ENCODE measurements at places on chromosomes 16 and 17. TPM values are rescaled to one million over a fixed set of nuclear protein-coding genes. Genes with fewer than 3 reads are reported as not detected.

- DNase-seq, result peak; percentile 61
Observed at GRCh38 chr17:2051933-2052559, 2.9 kb upstream of the HIC1 start.

GRCh38 chr17:21678393-21679081 is 13.8 kb upstream of the KCNJ18 start:
- DNase-seq, result no peak

DNA sequence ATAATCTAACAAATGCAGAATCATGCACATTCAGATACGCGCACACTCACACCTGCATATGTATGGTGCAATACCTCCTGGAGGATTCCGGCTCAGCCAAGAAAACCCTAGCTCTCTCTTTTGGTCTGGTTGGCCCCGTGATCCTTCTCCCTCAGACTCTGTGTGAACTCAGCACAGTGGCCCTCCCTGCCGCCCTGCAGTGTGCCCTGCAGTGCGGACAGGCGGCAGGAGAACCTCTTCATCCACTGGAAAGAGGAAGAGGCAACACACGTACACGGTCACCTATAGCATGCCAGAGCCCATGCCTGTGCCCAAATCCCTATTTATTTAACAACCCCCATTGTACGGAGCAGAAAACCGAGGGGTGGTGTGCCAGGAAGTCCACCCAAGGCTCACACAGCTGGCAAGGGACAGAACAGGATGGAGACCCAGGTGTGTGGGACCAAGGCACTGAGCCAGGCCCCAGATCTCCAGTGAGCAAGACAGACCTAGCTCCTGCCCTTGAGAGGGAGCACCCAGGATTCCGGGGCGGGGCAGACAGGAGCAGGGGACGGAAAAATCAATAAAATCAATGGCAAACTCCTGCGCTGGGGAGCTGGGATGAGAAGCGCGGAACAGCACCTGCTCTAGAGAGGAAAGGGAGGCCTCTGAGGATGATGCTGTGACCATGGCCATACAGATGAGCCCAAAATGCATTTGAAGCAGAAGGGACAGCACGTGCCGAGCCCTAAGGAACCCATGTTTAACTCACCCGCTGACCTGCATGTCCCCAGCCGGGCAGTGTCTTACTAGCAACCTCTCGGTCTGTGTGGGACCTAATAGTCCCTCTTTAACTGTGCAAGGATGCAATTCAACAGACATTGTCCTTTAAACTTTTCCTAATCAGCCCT is 54.7 kb upstream of the CIBAR2 start:
- no peak for DNase-seq

DNA sequence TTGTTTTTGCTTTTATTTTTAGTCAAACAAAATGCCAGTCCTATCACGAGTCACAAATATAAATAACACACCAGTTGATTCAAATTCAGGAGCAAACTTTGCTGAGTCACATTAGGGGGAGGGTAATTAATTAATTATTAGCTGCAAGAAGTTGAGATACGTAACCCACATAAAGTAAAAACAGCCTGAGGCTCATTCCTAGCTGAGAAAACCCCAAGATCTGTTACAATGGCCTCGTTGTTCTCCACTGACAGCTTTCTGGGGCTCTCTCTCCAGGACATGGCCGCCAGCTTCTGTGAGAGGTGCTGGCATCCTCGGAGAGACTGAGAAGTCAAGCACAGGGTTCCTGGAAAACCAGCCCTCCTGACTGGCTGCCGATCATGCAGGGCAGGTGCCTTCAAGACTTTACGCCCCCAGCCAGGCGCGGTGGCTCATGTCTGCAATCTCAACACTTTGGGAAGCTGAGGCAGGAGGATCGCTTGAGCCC is 11.1 kb downstream of the RAB40B start:
- no peak for DNase-seq

GRCh38 chr17:69734656-69735055 is 320.2 kb downstream of the MAP2K6 start:
- DNase-seq, result no peak

DNA sequence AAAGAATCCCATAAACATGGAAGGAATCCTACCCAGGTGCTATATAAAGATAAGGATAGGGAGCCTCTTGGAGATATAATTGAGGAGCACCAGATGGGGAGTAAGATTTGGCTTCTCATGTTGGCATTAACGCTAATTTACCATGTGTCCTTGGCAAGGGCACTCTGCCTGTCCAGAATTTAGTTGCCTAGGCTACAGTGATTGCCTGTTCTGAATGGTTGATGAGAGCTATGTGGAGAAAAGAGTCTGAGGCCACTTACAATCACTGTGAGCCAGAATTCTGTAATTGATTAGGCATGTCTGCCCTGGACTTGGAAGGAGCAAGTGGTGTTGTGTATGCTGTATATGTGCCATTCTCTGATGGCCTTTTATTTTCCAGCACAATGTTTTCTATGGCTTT is 1101.2 kb upstream of the RBFOX1 start:
- no peak for DNase-seq

DNA sequence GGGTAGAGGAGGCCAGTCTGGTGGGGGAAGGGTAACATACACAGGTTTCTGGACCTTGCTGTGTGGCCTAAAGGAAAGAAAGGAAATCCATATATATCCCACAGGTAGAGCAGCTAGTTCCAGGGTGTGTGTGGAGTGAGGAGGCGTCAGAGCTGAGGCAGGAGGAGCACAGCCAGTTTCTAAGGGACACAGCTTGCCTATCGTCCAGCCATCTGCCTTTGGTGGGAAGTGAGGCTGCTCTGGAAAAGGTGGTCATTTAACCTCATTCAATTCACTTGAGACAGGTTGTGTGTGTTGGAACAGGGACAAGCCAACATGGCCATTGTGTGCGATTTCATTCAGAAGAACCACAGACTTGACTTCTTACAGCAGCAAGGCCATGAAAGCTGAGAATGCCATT is 36.9 kb upstream of the ERN1 start:
- no peak for DNase-seq

DNA sequence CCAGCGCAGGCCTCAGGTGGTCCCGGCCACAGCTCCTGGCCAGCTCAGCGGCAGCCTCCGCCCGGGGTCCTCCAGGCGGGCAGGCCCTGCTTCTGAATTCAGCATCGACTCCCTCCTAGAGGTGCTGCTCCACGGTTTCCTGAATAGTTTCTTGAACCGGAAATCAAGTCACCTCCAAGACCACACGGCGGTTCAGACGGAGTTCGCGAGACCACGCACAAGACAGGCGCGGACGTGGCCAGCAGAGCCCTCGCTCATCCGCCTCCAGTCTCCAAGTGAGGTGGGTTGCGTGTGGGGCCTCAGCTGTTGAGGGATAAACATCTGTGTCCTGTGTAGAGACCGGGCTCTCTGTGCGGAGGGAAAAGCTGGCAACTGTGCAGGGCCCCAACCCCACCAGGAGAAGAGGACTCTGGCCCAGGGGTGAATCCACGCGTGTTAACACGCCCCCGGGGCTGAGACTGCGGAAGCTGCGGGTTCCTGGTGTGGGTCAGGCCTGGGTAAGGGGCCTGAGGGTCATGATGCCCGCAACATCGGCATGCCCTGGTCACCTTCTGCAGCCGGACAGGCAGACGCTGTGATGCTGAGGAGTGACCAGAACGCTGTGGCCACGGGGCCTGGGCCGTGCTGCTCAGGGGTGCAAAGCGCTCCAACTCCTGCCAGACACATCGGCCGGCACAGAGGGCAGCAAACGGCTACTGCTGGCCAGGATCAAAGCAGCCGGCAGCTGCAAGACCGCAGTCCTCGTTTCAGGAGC is 55.0 kb upstream of the METRNL start:
- DNase-seq, result no peak

DNA sequence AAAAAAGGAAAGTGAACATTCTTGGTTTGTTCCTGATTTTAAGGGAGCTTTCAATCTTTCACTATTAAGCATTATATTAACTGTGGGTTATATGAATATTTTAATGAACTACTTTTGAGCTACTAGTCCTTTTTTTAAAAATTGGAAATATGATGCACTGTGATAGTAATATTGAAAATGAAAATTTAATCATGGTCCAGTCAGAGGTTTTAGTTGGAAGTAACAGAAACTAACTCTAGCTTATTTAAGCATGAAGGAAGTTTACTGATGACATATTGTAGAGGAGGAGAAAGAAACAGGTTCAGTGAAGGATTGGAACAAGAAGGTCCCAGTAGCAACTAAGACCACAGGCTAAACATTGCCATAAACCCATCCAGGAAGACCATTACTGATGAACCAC is 20.8 kb upstream of the TMIGD1 start:
- DNase-seq, result no peak

Gene CLEC19A
- polyA plus RNA-seq, result not detected

Gene ITGA2B
- 1.8 TPM for polyA plus RNA-seq

Gene ZMYND15
- polyA plus RNA-seq, result 0.44 TPM

Gene SUPT6H
- 42.9 TPM for polyA plus RNA-seq

Gene OR3A2
- polyA plus RNA-seq, result 0.15 TPM

Gene CES5A
- not detected for polyA plus RNA-seq
